ENCODE measurements at places on chromosomes 5 and 9.

- DNase-seq: no peak
These were observed 16.8 kb downstream of the CCT5 start for GRCh38 chr5:10266839-10267238.

GRCh38 chr5:132102944-132103331 is 29.3 kb downstream of the CSF2 start:
- no peak for DNase-seq

DNA sequence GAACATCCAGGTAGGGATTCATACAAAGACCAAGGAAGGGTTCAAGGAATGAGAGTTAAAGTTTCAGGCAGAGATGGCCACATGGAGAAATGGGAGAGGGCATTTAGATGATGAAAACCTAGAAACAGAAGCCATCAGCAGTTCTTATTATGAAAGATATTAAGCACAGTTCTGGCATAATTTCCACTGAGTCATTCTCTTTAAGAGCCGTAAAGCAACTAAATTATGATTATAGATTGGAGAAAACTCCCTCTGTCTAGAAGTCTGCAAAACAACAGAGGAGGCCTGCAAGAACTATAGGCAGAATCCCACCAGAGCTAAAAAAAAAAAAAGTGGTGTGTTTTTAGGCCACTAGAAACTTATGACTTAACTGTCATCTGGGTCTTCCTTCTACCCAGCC is 157.1 kb upstream of the MPDZ start:
- DNase-seq: no peak

DNA sequence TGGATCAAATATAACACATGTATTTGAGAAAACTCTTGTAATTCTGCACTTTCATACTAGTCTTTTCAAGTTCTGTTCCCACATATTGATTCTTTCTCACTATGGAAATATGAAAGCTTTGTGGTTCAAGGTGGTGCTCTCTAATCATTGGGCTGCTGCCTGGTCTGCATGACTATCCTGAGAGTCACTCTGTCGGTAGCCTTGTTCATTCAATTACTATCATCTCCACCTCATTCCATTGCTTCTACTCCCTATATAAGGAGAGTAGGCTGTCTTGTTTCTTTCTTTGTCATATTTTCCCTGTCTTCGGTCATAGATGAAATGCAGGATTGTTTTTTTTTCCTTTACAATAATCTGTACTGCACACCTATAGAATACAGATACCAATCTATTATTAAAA is 341.4 kb upstream of the ACTBL2 start:
- no peak for DNase-seq

DNA sequence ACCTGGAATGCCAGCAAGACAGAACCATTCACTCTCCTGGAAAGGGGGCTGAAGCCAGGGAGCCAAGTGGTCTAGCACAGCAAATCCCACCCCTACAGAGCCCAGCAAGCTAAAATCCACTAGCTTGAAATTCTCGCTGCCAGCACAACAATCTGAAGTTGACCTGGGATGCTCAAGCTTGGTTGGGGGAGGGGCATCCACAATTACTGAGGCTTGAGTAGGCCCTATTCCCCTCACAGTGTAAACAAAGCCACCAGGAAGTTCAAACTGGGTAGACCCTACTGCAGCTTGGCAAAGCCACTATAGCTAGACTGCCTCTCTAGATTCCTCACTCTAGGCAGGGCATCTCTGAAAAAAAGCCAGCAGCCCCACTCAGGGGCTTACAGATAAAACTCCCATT is 17.3 kb downstream of the RIGI start:
- no peak for DNase-seq

GRCh38 chr5:109484597-109484996 is 74.8 kb upstream of the PJA2 start:
- no peak for DNase-seq

DNA sequence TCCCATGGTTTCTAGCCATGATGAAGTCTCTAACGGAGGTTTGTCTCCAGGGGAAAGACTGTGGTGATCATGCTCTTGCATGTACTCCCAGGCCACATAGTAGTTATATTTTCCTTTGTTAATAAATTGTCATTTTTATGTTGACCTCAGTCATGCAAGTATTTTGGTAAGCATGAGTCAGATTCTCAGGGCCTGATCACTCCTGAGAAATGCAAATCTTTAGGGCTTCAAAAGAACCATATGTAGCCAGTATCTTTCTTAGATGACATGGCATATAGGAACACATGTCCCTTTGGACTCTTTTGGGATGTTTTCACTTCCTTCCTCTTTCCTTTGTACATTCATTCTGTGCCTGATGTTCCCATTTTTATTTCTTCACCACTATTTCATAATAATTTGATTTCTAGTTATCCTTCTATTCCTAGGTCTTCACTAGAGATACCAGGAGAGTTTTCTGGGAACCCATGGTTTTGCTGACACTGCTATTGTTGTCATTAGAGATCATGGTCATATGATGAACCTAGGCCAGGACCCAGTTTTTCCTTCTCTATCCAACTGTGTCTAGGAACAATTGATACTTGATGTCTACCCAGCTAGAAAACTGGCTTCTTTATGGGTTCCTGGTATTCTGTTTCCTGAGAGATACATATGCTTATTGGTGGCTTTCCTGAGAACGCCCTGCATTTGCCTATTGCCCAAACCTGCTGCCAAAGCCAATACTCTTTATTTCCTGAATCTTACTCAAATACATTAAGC is 248.1 kb upstream of the NREP start:
- no peak for DNase-seq

DNA sequence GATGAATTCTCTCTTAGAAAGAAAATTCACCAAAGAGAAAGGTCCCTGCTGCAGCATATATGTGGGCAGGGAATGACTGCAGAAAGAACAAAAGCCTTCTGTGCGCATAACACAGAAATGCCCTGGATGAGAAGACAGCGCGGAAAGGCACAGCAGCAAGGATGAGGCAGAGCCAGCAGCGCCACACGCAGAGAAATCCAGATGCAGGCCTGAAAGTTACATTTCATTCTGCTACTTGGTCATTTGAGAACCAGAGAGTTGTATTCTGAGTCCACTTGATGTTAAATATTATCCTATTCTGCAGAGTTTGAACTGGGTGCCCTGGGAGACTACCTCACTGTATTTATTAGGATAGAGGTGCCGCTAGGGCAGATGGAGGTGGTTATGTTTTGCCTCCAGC is 68.5 kb downstream of the GLDC start:
- DNase-seq: peak; percentile 42

DNA sequence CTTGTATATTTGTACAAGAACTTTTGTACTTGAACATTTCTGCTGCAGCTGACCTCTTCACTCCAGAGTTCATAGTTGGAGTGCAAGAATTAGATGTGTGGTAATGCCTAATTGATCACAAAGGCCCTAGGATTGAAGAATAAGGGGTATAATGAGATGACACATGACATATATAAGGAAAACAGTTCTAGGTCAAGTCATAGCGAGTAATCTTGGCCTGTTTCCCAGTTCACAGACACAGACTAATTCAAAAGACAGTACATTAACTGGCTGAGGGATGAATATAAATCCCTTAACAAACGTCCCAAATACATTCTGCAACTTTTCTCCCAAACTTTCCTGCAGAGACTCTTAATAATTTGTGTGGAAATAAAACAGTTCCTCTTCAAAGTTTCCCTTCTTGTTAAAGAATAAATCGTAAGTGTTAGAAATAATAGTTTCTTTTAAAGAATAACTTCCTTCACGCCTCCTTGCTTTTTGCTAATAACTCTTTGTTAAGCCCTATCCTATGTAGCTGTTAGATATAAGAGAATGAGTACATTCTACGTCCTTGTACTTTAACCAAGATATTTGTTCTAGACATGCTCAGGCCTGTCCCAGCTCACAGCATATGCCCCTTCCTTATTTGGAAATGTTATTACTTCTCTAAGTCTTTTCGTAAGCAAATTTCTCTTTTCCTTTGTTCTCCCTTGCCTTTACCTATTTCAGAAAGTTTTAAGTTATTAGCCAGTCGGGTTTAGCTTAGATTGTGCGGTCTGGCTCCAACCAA is 556.4 kb upstream of the CTNND2 start:
- no peak for DNase-seq

DNA sequence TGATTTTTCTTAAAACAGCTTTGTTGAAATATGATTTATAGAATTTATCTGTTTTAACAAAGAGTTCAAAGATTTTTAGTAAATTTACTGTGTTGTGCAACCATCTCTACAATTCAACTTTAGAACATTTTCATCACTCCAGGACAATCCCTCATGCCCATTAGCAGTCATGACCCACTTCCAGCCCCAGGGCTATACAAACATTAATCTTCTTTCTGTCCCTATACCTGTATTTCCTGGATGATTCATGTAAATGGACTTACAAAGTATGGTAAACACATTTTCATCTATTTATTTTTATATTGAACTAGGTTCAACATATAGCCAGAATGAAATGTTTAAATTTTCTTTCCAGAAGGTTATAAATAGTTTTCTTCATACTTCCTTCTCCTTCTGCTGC is 127.8 kb upstream of the CCDC180 start:
- no peak for DNase-seq

DNA sequence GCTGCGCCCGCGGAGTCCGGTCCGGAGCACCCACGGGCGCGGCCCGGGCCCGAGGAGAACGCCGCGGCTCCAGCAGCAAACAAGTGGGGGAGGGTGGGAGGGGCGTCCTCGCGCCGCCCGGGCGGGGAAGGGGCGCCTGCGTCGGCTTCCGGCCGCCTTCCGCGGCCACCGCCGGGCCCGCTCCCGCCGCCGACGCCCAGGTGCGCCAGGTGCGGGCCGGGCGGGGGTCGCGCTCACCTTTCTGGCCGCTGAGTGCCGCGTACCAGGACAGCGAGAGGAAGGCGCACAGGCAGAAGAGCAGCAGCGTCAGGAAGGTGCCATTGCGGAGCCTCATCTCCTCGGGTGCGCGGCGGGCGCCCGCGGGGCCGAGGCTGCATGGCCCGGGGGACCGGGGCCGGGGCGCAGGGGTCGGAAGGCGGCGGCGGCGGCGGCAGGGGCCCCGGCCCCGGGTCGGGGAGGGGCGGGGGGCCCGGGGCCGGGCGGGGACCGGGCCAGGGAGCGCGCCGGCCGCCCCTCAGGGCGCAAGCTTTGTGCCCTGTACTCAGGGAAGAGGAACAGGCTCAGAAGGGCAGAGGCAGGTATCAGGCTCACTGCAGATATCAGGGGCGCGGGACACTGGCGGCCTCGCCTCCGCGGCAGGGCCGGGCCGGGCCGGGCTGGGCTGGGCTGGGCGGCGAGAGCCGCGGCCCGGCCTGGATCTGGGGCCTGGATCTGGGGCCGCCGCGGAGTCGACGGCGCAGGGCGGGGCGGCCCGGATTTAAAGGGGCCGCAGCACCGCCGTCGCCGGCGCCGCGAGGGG is at the start of gene MGAT4B:
Gene MGAT4B (minus strand): TSS at position 617 of the 799 bp plus-strand sequence. CDS start 283 bp downstream, at position 334.
- peak; percentile 55 for DNase-seq

Data from caudate nucleus (tissue), 63 donors.